Urinary bladder (tissue), 4 donors: ENCODE measurements at places on chromosomes 12 and 14. TPM values are rescaled to one million over a fixed set of nuclear protein-coding genes. Genes with fewer than 3 reads are reported as not detected.

DNA sequence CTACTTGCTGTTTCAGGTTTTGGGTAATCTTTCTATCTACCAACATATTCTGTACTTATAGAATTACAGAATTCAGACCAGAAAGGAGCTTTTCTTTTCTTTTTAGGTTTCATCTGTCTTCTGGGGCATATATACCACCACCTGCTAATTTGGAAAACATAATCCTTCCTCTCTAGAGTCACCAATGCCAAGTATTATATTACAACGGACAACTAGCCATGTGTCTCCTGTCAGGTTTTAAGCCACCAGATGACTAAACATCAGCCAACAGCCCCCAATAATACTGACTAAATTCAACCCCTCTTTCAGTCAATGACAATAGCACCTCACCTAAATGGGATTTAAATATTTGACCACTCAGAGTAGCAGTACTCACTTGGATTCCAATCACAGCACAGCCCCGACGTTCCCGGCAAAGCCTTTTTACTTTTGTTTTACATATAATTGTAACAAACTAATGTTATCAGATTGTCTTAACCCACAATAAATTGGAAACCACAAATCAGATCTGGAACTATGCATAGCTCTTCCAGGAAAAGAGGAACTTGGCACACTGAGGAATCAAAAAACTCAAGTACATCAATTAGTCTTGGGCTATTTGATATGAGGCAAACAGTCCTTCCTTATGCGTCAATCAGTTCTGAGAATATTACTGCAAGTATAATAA, 13.5 kb downstream of the SLC11A2 start:
- DNase-seq: no peak

CLEC1B gene
- not detected for total RNA-seq

MGST1 gene
- 20.4 TPM for total RNA-seq

FAM181A gene
- not detected for total RNA-seq

KITLG gene
- total RNA-seq: 75.7 TPM

NEUROD4 gene
- 0.11 TPM for total RNA-seq

GRCh38 chr14:90499908-90500664, 103.3 kb downstream of the CALM1 start:
- no peak for DNase-seq

PLEKHH1 gene
- 5.1 TPM for total RNA-seq

DNA sequence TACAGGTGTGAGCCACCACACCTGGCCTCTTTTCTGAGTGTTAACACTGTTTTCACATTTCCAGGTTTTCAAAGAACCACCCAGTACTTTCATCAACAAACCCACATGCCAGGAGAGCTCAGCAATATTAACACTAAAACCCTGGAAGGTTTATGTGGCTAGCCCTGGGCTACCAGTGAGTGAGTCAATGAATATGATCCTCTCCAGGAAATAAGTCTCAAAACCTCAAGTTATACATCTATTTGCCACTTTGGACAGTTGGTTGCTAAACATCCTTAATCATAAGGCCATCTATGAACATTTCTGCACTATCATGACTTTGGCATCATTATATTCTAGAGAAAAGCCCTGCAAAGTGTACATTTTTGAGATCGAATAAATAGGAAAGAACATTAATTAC, 6.3 kb upstream of the CDKL1 start:
- DNase-seq: no peak
